Germinal center (tissue), 1 donor: ENCODE measurements at places on chromosomes 16 and 17.

- DNase-seq = no peak
Observed at GRCh38 chr17:48150597-48151001, 43.0 kb downstream of the SNX11 start.

DNA sequence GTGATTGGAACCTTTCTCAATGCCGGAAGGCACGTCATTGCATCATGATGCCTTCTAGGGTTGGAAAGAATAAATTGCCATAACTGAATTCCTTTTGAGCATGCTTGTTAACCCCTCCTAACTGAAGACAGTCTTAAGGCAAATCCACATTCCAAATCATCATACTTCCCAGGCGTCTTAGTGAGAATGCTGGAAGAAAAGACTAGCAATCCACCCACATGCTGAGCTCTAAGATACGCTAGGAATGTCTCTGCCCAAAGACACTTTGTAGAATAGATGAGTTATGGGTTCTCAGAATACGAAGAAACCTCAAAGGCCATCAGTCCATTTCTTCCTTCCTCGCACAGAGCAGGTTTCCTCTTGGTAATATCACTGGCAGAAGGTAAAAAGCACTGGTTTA lies 486.5 kb downstream of the HS3ST4 start:
- DNase-seq = no peak

DNA sequence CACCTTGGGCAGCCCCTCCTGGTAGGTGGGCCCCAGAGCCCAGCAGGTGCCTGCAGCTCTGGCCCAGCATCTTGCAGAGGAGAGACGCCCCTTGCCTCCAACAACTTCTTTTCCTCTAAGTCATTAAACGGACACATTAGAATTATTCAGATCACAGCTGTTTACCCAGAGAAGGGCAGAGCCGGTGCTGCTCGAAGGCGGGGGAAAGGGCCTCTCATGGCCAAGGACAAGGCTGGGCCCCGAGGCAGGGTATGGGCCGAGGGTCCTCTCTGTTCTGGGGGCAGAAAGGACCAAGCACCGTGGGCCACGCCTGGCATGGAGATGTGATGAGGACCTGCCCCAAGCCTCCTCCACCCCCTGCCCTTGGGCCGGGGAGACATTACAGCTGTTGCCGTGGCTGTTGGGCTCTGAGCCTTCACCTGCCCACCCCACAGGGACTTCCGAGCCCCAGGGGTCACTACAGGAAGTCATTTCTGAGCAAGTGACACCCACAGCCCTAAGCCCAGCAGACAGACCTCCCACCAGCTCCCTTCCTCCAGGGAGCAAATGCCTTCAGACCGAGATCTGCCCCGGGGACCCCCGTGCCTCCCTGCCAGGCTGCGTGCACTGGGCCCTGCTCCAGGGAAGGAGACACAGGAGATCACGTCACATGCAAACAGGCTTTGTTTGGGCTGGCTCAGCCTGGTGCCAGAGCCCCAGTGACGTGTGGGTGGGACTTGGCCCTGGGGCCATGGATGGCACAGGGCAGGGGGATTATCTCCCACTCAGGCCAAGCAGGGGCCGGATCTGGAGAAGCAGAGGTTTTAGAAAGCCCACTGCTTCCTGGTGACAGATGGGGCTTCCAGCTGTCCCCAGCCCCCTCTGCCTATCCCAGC lies 699 bp upstream of the PVALEF start:
- no peak for DNase-seq

- no peak for DNase-seq
Observed at GRCh38 chr17:37422971-37423625, 16.4 kb downstream of the TADA2A start.

DNA sequence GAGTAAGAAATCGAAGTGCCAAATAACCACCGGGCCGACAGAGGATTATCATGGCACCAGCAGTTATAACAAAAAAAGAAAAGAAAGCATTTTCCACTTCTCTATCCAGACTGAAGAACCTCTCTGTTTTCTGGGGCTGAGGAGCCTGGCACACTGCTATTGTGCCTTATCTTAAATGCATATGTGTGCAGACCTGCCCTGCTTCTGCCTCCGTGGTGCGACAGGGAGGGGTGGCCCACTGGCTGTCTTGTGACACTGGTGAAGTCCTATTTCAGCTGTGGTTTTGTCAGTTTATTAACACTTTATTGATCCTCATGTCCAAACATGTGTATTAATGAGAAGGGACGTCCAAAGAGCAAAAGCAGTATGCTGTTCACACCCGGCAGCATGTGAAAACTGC lies 55.4 kb downstream of the CDK5R1 start:
- no peak for DNase-seq

DNA sequence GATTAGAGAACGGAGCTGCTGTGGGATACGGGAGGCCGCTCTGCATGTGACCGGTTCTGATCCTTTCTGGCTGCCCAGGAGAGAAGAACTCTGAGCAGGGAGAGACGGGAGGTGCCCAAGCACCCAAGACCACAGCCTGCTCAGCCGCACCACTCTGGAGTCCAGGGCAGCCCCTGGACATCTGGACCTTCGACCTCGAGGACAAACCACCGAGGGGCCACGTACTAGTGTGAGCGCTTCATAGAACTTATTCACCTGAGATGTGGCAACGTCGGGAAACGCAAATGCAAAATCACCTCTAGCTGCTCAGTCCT lies 5.9 kb downstream of the RNF166 start:
- no peak for DNase-seq
